Breast epithelium (tissue), 4 donors: ENCODE measurements at places on chromosomes 11 and 22. TPM values are rescaled to one million over a fixed set of nuclear protein-coding genes. Genes with fewer than 3 reads are reported as not detected.

SCGB1D4 gene
- total RNA-seq = not detected

ROBO3 gene
- total RNA-seq = 15.4 TPM

STIM1 gene
- total RNA-seq = 44.2 TPM

GUCY1A2 gene
- 3.2 TPM for total RNA-seq

C11orf42 gene
- not detected for total RNA-seq

SLC22A24 gene
- total RNA-seq = not detected

LGALS12 gene
- total RNA-seq = 6.6 TPM

- DNase-seq = no peak
These were observed 100.4 kb downstream of the MPPED2 start for GRCh38 chr11:30485756-30486155.

- no peak for DNase-seq
These were observed 720 bp downstream of the UFD1 start for GRCh38 chr22:19478045-19478900.

- DNase-seq = no peak
These were observed 32.1 kb upstream of the DGKZ start for GRCh38 chr11:46315033-46315738.

DNA sequence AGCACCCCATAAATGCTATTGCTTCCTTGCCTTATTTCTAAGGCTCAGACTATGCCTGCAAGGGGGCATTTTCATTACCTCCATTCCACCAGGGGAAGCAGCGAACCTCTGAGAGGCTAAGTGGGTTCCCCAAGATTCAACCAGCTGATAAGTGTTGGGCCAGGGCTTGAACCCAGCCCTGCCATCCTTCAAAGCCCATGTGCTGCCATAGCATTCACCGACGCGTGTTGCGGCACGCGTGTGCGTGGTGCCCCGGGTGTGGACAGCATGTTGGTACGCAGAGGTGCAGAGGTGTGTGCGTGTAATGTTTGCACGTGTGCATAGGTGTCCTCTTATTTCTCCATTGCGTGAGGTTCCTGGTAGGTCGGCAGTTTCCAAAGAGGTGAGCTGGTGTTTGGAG, 66.0 kb upstream of the PPARA start:
- no peak for DNase-seq

DNA sequence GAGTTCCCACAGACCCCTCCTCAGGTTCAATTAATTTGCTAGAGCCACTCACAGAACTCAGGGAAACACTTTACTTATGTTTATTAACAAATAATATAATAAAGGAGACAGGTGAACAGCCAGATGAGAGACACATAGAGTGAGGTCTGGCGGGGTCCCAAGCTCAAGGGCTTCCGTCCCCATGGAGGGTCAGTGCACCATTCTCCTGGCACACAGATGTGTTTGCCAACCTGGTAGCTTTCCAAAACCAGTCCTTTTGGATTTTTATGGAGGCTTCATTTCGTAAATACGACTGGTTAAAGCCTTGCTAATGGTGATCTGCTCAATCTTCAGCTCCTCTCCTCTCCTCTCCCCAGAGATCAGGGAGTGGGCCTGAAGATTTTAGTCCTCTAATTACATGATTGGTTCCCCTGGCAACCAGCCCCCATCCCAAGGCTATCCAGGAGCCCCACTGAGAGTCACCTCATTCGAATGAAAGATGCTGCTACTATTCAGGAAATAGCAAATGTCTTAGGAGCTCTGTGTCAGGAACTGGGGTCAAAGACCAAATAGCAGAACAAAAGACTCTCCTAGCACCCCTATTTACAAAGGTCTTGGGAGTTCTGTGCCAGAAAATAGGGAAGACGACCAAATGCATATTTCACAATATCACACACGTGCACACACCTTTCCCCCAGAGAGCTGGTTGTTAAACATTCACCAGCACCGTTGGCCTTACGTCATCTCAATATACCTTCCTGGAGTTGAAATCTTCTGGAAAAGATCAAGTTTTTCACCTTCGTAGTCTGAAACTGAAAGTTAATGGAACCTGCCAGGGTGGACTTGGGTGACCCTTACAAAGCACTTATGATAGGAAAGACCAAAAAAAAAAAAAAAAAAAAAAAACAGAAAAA, 23.8 kb upstream of the CAPRIN1 start:
- no peak for DNase-seq

- DNase-seq = no peak
These were observed 114.9 kb upstream of the NECTIN1 start for GRCh38 chr11:119843877-119844276.

DNA sequence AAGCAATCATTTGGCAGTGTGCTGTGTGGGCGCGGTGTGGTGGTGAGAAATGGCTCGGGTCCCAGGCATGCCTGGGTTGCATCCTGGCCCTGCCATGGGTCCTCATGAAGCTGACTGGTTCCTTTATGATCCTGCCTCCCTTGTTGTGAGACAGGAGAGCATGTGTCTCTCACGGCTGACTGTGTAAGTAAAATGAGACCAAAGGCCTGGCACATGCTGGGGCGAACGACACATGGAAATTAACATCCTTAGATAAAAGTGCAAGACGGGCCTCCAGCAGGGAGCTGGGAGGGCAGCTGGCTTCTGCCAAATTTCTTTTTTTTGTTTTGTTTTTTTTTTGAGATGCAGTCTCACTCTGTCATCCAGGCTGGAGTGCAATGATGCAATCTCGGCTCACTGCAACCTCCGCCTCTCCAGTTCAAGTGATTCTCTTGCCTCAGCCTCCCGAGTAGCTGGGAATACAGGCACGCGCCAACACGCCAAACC, 9.4 kb upstream of the FBLN1 start:
- no peak for DNase-seq

DNA sequence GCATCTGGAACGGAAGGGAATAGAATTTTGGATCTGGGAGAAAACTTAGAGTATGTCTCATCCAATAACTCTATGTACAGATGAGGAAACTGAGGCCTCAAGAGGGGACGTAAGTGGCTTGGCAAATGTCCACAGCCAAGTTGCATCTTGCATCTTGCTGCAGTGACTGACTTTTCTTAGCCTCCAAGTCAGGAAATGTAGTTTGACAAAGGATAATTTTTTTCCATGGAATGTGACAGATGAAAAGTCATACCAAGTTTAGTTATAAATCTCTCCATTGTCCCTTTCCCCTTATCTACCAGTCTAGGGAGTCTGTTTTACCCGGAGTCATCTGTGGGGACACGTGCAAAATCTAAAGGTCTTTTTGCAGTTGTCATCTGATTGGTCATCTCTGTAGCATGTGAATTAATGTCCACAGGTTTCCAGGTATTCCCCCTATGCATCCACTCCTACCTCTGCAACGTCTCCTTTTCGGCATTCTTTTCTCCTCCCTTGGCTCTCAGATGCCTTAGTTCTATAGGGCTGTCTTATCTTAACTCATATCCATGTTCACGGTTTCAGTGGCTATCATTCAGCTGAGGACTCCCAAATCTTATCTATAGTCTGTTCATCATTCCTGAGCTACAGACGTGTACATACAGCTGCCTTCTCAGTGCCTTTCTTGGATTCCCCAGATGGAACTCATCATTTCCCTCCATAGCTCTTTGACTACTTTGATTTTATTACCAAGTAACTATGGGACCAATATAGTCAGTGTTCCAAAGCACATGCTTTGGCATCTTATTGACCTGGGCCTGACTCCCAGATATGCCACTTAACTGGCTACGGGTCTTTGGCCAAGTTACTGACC, 139.5 kb upstream of the TIMP3 start:
- no peak for DNase-seq

- DNase-seq = no peak
These were observed 348.2 kb downstream of the GUCY1A2 start for GRCh38 chr11:106670069-106670468.

DNA sequence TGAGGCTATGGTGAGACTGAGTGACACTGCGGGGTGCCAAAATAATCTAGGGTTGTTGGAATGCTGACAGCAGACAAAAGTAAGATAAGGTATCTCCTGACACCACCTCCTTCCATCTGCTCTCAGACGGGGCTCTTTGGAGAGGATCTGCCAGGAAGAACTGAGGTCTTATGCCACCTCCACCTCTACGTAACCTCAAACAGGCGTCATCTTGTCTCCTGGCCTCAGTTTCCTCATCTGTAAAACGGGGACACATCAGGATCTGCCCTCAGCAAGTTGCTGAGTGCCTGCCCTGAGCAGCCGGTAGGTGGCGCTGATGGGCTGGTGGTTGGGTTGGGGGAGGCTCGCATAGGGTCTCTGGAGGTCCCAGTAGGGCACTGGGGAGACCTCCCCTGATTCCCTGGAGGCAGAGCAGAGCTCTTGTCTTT, 1.7 kb upstream of the MYEOV start:
- DNase-seq = no peak

DNA sequence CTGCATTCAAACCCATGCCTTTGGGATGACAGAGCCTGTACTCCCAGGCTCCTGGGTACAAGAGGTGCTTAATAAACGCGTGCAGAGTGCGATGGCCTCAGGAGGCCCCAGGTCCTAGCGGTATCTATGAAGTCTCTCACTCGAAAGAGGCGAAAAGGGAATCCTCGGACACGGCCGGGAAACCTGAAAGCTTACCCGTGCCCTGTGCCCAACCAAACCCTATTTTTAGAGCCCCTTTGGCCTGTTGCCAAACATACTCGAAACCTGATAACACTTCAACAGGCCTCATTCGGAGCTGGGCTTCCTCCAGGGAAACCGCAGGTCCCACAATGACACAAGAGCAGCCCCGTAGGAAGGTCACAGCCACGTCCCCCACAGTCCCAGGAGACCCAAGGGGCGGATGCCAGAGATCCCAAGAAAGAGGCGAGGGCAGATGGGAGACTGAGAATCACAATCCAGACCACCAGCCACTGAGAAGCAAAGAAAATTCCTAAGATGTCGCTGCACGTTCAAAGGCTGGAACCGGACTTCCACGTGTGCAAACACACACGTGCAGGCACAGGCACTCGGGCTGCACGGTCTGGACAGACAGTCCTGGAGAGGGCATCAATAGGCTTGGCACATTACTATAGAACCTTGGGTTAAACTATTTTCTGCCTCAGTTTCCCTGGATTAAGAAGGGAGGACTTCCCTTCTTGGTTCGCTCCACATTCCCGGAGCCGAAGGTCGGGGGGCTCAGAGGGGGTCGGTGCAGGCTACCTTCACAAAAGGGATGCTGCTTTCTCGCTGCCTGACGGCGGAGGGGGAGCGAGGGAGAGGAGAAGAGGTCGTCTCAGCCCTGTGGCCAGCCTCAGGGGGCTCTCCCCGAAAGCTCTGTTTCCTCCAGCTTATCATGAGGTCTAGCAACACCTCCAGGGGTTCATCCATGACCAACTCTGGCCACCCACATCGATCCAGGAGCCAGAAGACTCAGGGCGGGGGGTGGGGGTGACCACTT, 8.2 kb downstream of the PDGFB start:
- no peak for DNase-seq

DNA sequence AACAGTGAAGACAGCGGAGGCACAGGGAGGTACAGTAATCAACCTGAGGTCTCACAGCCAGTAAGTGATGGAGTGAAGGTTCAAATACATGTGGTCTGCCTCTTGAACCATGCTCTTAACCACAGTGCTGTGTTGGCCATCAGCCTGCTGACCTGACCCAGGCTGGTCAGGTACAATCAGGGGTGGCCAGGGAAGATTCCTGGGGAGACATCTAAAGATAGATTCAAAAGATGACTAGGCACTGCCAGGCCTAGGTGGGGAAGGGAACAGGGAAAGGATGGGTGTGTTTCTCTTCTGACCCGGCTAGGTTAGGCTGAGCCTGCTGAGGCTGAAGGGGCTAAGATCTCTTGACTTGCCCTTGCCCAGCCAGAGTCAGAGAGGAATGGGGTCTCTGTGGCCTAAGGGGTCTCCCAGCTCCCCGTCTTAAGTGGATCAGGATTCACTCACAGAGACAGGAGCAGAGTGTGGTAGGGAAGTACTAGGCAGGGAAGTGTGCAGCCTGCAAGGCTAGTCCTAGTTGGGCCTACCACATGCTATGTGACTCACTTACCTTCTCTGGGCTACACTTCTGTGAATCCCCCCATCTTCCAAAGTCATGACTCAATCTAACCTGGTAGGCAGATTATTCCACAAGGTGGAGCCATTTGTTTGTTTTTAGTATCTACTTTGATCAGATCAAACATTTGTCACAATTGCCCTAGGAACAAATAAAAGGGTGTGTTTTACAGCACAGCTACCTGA, 10.4 kb upstream of the SREBF2 start:
- DNase-seq = no peak

DNA sequence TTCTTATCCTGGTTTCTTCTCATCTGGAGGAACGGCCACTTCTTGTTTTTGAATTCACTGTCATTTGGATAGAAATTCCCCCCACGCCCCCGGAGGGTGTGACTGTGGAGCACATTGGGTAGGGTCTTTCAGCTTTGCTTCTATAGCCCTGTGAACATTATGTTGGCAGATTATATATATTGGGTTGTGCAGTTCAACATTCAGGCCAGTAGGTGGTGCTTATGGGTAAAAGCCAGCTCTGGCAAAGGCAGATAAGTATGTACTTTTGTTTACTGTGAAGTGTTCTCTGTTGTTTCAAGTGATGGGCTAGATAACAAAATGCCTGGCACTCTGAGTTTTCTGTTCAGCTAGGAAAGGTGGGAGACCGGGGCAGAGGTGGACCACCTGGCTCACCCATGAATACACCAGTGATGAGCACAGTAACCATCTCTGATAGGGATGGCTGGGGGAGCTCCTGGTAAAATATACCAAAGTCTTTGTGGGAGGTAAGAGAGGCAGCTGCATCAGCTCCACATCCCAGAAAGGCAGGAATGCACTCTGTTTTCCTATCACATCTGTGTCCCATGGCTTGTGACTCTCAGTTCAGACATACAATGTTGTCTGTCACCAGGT, 1348.2 kb upstream of the RAG2 start:
- no peak for DNase-seq

DNA sequence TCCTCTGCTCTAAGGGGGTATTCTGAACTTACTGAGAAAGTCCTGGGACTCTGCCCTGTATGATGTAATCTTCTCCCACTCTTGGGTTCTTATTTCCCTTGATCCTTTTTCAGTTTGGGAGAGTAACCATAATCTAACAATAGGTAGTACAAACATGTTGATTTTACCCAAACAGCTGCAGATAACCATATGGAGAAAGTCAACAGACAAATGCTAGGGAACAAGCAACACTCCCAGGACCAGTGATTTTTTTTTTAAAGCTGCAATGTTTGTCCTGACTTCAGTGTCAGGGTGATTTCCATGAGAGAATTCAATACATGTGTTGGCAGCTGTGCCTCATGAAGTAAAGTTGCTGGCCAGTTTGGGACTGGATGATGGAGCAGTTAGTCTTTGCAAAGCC, 156.5 kb downstream of the FCHSD2 start:
- DNase-seq = no peak

- DNase-seq = no peak
These were observed 268.0 kb downstream of the CTTN start for GRCh38 chr11:70666311-70666710.

DNA sequence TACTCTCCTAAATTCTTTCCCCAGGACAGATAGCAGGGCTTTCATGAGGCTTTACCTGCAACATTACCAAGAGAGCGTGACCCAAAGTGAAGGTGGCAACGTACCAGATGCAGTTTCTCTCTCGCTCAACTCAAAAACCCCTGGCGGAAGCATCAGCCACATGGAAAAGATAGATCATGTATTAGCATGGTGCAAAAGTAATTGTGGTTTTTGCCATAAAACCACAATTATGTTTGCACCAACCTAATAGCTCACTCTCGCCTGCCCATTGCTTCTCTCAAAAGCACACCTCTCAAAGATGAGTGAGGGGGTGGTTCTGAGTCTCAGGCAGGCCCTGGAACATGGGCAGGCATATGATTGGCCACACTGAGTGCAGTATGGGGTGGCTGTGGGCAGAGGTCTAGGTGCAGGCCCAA, 7.0 kb downstream of the MS4A6A start:
- no peak for DNase-seq
